ENCODE measurements at places on chromosomes 1 and 21. TPM values are rescaled to one million over a fixed set of nuclear protein-coding genes. Genes with fewer than 3 reads are reported as not detected.

DNA sequence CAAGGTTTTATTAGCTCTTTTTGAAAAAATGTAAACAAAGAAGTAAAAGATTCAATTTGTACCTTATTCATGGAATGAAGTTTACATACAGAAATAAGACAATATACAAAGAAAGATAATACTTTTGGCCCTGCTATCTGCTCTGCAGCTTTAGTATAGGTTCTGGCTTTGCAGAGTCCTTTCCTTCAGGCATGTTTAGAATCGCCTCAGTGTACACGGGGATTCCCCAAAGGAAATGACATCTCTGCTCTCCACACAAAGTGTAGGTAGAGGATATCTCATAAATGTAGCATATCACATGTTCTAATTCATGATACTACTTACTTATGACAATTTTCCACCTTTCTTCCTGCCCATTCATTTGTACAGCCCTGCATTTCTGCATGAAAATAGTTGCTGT is 222.6 kb upstream of the DPYD start:
- H3K4me1 ChIP-seq, result no peaks in the 10 kb centered on the region
- no peak for DNase-seq
- no peak overlapping the region for H3K4me3 ChIP-seq
- H3K27me3 ChIP-seq, result no peaks in the 10 kb centered on the region
- H3K27ac ChIP-seq, result no peak overlapping the region

GRCh38 chr1:190759807-190760206 is 282.1 kb upstream of the BRINP3 start:
- no peaks in the 10 kb centered on the region for H3K27me3 ChIP-seq
- no peak overlapping the region for H3K27ac ChIP-seq
- no peaks in the 10 kb centered on the region for H3K36me3 ChIP-seq
- DNase-seq, result no peak
- no peak overlapping the region for H3K4me3 ChIP-seq

GRCh38 chr1:213067352-213067751 is 16.3 kb downstream of the RPS6KC1 start:
- H3K4me1 ChIP-seq, result peaks cover 15% of the 10 kb centered on the region
- H3K4me3 ChIP-seq, result no peak overlapping the region
- H3K27ac ChIP-seq, result no peak overlapping the region
- DNase-seq, result no peak
- H3K27me3 ChIP-seq, result no peaks in the 10 kb centered on the region
- peaks cover 3% of the 10 kb centered on the region for H3K36me3 ChIP-seq

- DNase-seq, result no peak
- H3K27ac ChIP-seq, result no peak overlapping the region
- H3K4me3 ChIP-seq, result no peak overlapping the region
These were observed 50.2 kb upstream of the CSF3R start for GRCh38 chr1:36532810-36533401.

- no peak for DNase-seq
- H3K36me3 ChIP-seq, result no peaks in the 10 kb centered on the region
- no peak overlapping the region for H3K4me3 ChIP-seq
- no peaks in the 10 kb centered on the region for H3K27me3 ChIP-seq
- no peaks in the 10 kb centered on the region for H3K4me1 ChIP-seq
These were observed 824.8 kb downstream of the ADGRL2 start for GRCh38 chr1:82625537-82625936.

GRCh38 chr21:42265231-42265812 is 46.4 kb downstream of the ABCG1 start:
- H3K4me3 ChIP-seq, result no peak overlapping the region
- no peaks in the 10 kb centered on the region for H3K36me3 ChIP-seq
- H3K27me3 ChIP-seq, result no peaks in the 10 kb centered on the region
- H3K27ac ChIP-seq, result no peak overlapping the region
- H3K4me1 ChIP-seq, result peaks cover 28% of the 10 kb centered on the region
- no peak for DNase-seq

CD101 gene
- total RNA-seq, result 3.2 TPM

BACE2 gene
- total RNA-seq, result 2.0 TPM

S100A5 gene
- 1.2 TPM for total RNA-seq

OR2G6 gene
- total RNA-seq, result not detected

PALMD gene
- total RNA-seq, result not detected

MPZ gene
- 3.3 TPM for total RNA-seq

Data from activated CD8-positive, alpha-beta T cell treated with anti-CD3 and anti-CD28 coated beads for 36 hours (primary cell).